ENCODE measurements at places on chromosomes 3 and 15.

GRCh38 chr3:192422997-192423342 is 304.4 kb downstream of the FGF12 start:
- DNase-seq, result no peak

DNA sequence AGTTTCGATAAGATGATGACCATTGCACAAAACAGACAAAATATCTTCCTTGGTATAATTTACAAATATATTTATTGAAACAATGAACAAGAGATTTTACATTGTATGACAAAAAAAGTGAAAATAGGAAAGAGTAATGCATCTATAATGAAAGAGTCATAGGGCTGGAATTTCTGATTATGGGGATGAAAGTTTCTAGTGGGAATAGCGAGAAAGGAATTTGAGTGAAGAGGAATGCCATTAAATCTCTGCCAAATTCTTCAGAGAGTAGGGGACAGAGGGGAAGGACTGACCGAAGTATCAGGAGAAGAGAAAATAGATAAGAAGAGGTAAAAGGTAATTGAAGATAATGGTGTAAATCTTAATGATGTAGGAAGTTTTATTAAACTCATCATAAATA is 125.4 kb downstream of the VGLL3 start:
- DNase-seq, result no peak

DNA sequence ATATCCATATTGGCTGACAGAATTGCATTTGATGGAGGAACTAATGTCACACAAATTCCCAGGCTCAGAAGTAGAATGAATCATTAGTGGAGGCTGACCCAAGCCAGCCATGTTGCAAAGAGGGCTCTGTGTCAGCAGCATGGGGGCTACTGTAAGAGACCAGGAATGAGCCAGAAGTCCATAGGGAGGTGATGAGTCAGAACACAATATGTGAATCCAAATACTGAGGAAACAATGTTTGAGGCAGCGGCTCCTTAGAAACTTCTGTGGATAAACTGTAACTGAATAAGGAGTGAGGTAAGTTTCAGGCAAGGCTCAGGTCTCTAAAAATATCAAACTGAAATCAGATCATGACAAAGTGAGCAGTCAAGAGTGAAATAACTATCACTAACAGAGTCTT is 170.7 kb downstream of the WDR72 start:
- DNase-seq, result no peak

GRCh38 chr3:180253283-180253682 is 216.5 kb upstream of the PEX5L start:
- no peak for DNase-seq

- no peak for DNase-seq
Measured at GRCh38 chr3:117399311-117400078, 689.9 kb downstream of the TUSC7 start.

- DNase-seq, result no peak
Measured at GRCh38 chr3:49327485-49327884, 12.4 kb downstream of the USP4 start.

DNA sequence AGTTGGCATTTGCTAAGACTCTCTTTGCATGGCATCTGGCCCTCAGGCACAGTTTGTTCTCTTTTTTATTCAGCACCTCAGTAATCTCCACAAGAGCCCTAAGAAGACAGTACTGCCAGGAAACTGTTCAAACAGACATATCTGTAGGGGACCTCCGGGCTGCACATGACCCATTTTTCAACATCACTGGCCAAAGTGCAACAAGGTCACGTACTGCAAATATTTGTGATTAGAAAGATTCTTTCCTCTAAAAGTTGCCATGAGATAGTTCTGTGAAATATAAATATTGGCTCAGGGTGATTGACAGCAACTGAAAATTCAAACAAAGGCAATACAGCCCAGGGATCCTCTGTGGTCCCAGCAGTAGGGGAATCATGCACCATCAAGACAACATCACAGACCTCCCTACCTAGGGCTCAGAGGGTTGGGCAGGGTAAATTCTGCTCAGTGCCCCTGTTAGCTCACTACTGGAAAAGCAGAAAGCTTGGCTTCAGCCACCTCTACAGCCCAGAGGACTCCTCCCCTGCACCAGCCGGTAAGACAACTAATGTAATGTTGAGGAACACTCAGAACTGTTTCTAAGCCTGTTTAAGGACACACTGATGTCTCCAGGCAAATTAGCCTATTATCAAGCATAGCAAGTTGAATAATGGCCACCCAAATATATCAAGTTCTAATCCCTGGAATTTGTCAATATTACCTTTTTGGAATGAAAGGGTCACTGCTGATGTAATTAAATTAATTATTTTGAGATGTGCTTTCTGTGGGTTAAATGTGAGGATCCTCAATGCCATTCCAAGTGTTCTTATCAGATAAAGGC is 117.4 kb upstream of the LPP start:
- DNase-seq, result no peak

- peak; percentile 92 for DNase-seq
Measured at GRCh38 chr3:126703512-126704493, at the start of gene CHCHD6. Gene CHCHD6, plus strand, starts transcription at chr3:126704240. Its CDS starts 73 bp downstream, at chr3:126704313.

GRCh38 chr3:44208086-44208485 is 33.6 kb upstream of the TOPAZ1 start:
- no peak for DNase-seq

GRCh38 chr15:54131410-54131809 is 153.2 kb downstream of the UNC13C start:
- no peak for DNase-seq

GRCh38 chr3:170228093-170228766 is 6.0 kb downstream of the PRKCI start:
- DNase-seq, result no peak

- no peak for DNase-seq
Measured at GRCh38 chr3:12400616-12401194, 83.6 kb upstream of the TSEN2 start.

DNA sequence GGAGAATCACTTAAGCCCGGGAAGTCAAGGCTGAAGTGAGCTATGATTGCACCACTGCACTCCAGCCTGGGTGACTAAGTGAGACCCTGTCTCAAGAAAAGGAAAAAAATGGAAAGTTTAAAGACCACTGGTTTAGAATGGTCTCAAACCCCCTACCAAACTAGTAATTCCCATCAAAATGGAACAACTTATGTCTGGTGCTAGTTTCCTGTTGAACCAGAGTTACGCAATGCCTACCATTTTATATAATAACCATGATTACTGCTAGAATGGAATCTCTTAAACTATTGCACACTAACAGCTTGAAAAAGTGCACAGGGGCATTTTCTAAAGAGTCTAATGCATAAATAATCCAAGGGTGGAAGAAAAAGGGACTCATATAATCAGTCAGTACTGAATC is 43.6 kb downstream of the DMXL2 start:
- no peak for DNase-seq

- peak; percentile 3 for DNase-seq
Measured at GRCh38 chr3:105868431-105868741, 426 bp downstream of the CBLB start.

GRCh38 chr3:57078344-57078634 is 17.8 kb downstream of the SPATA12 start:
- DNase-seq, result no peak

- no peak for DNase-seq
Measured at GRCh38 chr3:106685745-106686144, 691.5 kb upstream of the CCDC54 start.

GRCh38 chr3:147113293-147114044 is 292.9 kb downstream of the ZIC4 start:
- DNase-seq, result no peak

DNA sequence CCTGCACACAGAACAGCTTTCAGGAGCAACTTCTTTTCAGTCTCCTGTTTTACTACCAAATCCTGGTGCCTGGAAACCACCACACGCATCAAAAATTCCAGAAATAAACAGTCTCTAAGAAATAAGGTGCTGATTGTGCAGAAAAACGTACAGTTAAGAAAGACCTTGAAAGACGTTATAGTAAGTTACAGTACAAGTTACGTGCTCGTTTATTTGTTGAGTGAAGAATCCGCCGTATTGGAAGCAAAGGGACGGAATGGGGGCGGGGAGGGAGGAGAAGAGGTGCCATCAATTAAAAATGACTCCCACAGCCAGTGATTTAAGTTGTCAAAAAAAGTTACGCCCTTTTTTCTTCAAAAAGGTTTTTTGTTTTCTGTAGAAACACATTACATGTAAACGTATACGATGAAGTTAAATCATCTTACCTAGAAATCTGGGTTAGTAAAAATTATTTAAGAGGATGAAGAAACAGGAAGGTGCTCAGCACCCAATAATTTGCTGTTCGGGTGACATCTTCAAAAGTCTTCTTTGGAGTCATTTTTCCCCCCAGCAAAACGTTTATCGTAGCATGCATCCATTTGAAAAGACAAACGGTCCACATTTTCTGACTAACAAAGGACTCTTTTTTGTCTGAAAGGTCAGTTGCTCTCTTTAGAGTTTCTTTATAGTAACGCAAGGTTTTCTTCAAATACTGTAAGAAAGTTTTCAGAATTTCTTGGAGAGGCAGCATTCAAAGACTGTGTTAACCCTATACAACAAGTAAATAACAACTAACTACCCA is 782 bp upstream of the UACA start:
- no peak for DNase-seq

GRCh38 chr3:185280572-185281365 is 26.9 kb upstream of the EHHADH start:
- no peak for DNase-seq

DNA sequence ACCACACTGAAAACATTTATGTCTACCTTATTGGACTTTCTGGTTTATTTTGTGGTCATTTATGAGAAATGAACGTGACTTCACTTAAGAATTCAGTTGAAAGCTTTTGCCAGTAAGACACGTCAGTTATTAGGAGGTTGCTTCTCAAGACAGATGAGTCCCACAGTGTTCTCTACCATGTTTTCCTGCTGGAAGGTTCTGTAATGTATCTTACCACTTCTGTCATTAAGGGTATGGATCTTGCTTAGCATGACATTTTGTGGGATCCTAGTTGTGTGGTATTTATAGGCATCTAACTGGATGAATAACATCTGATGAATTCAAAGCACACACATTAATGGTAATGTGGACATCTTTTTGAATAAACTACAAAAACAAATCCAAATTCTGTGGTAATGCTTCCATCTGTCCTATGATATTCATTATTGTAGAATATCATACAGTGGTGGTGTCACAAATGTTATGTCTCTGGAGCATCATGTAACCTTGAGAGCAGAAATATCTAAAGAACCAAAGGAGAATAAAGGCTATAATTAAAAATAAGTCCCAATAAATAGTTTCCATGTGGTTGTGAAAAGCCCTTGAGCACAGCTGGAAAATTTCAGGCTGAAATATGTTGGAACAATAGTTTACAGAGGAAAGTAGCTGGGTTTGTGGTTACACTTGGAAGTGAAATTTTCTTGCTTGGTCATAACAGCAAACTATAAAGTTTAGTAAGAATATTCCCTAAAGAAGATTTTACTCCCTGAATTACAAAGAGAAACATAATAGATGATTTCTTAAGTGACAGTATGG is 61.5 kb downstream of the C3orf38 start:
- DNase-seq, result no peak

- DNase-seq, result no peak
Measured at GRCh38 chr3:115616461-115616860, 6.8 kb upstream of the GAP43 start.

DNA sequence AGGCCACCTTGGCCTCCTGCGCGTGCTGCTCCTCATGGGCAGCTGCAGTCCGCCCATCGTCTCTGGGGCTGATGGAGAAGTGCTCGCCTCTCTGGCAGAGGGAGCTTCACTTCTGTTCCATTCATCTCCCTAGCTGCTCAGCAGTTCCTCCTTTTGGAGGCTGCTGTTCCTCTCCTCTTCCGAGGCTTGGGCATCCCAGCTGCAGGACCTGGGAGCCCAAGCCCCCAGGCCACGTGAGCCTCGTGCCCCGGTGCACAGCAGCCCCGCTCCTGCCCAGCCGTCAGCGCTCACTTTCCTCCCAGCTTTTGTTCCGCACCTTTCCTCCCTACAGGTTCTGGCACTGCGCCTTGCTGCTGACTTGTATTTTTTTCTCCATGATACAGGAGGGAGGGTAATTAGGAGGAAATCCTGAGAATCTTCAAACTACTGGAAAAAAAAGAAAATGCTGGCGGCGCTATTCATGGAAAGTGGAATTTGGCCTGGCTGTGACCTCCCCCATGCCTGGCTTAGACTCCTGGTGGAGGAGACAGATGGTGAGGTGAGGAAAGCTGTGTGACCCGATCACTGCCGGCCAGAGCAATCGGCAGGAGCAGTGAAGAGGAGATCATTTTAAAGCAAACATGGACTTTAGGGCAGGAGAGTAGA is 210.1 kb downstream of the CHST2 start:
- DNase-seq, result no peak

GRCh38 chr3:45623393-45623792 is 28.8 kb downstream of the LIMD1 start:
- no peak for DNase-seq

GRCh38 chr3:14150491-14151230 is 25.8 kb downstream of the TMEM43 start:
- no peak for DNase-seq

DNA sequence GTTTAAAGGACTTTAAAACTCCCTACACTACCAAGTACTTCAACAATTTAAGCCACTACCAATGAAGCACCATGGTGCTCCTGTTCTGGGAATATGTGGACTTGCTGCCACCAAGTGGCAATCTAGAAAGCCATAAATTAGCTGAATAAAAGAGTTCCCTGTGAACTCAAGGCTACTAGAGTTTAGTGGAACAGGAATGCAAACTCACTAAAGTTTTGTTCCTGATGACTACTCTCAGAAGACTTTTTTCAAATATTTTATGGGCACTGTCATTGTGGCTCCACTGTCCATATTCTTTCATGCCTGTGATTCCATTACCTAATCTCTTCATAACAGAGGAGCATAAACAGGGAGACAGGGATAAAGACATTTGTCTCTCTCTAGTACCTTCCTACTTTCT is 63.9 kb downstream of the TMCC1 start:
- DNase-seq, result no peak

- no peak for DNase-seq
Measured at GRCh38 chr15:101537483-101538080, 48.1 kb upstream of the PCSK6 start.

DNA sequence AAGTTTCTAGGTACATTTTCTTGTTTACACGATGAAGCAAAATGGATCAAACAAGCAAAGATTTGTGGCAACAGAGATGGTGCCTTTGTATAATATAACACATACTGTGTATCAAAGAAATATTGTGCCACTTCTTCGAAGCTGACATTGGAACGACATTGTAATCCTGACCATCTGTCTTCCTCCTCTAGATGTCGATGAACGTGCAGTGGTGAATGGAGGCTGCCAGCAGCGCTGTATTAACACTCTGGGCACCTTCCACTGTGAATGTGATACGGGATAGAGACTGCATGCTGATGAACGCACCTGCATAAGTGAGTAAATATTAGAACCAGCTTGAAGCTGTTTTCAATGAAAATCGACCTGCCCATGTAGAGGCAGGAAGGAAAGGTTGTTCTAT is 613.3 kb upstream of the GOLIM4 start:
- DNase-seq, result no peak

DNA sequence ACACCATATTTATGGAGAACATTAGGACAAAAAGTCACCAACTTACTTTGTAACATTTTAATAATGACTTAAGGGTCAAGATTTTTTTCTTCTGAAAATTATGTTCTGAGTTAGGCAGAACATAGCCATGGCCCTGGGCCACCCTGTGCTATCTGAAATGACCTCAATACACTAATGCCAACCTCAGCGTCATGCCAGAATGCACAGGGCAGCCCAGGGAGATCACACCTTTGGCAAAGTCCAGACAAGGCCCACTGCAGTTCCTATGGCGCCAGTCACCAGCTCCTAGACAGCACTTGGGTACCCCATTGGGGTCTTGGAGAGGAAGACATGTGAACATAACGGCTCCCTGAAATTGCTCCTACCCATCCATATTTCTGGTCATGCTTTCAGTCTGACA is 33.1 kb downstream of the HCLS1 start:
- DNase-seq, result no peak

GRCh38 chr3:120440001-120440703 is 10.6 kb downstream of the FSTL1 start:
- no peak for DNase-seq
